Cardiac fibroblast (primary cell): ENCODE measurements at places on chromosomes 13 and 19.

- peak; percentile 83 for DNase-seq
Observed at GRCh38 chr13:41411522-41411921, 45.8 kb upstream of the RGCC start.

- DNase-seq = no peak
Observed at GRCh38 chr13:83327091-83327490, 555.2 kb downstream of the SLITRK1 start.

- peak; percentile 21 for DNase-seq
Observed at GRCh38 chr13:90968166-90968904, 379.2 kb upstream of the MIR17HG start.

DNA sequence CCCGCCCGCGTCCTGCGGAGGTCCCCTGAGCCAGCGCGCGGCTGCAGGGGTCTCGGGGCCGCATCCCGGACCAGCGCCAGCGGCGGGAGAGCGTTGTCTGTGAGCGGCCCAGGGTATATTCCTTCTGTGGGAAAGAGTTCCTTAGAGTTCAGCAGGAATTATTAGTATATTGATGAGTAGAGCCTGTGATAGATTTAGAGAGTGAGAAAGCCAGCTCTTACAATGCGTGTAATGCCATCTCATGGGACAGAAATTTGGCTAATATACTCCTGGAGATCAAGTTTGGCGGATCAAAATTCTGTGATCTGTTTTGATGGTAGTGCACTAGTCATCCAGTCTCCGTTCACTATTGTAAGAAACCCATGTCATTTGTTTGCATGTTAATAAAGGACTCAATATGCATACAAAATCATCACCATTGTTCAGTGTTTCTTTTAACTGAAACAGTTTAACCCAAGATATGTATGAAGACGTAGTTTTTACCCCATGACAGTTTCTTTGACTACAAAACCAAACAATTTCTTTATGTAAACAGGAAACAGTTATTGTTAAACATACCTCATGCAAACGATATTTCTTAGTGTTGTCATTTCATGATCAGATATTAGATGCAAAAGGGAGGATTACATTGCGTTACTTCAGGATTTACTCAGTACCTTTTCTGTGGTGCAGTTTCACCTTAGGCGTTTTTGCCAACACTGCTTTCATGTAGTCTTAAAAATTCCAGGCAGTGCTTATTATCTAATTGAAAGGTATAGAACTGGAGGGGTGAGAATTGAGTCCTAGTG is 9.9 kb downstream of the TNFRSF19 start:
- DNase-seq = no peak

DNA sequence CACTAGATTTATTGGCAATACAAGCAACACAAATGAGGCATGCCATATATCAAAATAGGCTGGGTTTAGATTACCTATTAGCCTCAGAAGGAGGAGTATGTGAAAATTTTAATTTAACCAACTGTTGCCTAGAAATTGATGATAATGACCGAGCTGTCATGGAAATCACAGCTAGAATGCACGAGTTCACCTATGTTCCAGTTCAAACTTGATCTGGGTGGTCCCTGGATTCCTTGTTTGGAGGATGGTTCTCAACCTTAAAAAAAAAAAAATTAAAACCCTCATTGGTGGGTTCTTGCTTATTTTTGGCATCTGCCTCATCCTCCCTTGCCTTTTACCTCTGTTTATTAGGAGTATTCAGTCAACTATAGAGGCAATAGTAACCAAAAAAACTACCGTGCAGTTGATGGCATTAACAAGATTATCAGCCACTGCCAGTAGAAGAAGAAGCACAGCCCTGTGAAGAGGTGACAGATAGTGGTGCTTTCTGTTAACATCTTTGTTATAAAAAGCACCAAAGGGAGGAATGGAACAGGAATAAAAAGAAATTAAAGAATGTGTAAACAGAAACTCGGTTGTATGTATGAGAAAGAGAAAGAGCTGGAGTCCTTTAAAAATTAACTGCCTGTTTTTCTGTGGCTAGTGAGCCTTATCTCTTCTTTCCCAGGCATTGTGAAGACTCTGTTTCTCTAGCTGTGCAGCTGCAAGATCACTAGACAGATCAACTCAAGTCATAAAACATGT is 106.4 kb downstream of the ZNF429 start:
- DNase-seq = no peak

GRCh38 chr13:67860315-67860714 is 630.2 kb upstream of the PCDH9 start:
- no peak for DNase-seq

GRCh38 chr13:78238911-78239310 is 320.3 kb upstream of the EDNRB start:
- peak; percentile 18 for DNase-seq

- DNase-seq = peak; percentile 65
Observed at GRCh38 chr19:49301165-49301865, 23.7 kb downstream of the SLC6A16 start.

DNA sequence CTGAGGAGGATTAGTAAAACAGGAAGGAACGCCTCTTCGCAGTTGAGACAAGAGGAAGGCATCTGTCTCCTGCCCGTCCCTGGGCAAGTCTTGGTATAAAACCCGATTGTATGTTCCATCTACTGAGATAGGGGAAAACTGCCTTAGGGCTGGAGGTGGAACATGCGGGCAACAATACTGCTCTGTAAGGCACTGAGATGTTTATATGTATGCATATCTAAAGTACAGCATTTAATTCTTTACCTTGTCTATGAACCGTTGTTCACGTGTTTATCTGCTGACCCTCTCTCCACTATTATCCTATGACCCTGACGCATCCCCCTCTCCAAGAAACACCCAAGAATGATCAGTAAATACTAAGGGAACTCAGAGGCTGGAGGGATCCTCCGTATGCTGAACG is 722 bp upstream of the TIMM50 start:
- DNase-seq = no peak

DNA sequence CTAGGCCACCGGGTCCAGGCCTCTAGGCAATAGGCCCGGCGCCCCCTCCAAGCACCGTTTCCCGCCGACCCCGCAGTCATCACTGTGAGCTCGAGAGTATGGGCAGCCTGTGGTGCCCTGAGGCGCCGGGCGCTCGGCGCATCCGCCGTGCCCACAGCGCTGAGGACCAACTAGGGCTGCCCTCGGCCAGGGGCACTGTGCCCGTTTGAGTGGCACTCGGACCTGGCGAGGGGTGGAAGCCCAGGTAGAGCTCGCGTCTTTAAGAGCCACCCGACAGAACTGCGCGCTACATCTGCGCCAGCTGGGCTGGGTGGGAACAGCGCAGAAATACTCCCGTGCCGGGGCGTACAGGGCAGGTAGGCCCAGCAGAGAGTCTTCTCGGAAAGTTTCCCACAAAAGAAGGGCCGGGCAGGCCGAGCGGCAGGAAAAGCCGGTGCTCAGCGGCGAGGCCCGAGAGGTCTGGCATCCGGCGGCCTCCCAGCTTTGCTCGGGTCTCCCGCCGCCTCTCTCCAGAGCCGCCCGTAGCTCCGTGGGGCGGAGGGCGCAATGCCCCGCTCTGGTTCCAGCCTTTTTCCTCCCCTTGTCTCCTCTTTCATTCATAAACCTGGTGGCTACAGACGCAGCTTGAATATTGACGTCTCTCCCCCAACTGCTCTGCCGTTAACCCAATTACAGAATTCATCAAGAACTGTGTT is 5.4 kb upstream of the SOX1 start:
- no peak for DNase-seq
